ENCODE measurements at places on chromosomes 1 and 21. TPM values are rescaled to one million over a fixed set of nuclear protein-coding genes. Genes with fewer than 3 reads are reported as not detected.

DNA sequence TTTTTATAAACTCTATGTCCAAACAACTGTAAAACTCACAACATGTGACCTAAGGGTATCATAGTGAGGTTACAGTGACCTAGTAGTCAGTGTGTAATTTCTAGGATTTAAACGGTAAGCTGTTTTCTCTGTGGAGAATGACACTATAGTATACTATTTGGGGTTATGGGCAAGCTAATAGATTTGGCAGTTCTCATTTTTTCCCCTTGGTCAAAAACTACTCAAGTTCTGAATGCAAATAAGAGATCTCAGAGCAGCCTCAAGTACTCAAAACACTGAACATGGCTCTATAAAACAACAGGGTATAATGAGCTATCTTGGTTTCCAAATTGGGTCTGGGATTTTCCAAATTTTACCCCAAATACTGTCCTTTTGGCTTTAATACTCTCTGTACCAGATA, 88.5 kb upstream of the HMCN1 start:
- peak overlapping the region; percentile 31 for H3K27ac ChIP-seq
- H3K4me3 ChIP-seq = no peak overlapping the region
- H3K36me3 ChIP-seq = no peaks in the 10 kb centered on the region
- no peak for DNase-seq
- H3K4me1 ChIP-seq = peaks cover 23% of the 10 kb centered on the region

- peak overlapping the region; percentile 88 for H3K27ac ChIP-seq
- H3K27me3 ChIP-seq = no peaks in the 10 kb centered on the region
- no peak for DNase-seq
- H3K36me3 ChIP-seq = peaks cover under 1% of the 10 kb centered on the region
- peaks cover 60% of the 10 kb centered on the region for H3K4me1 ChIP-seq
These were observed 20.9 kb downstream of the URB1 start for GRCh38 chr21:32371913-32372314.

- peak overlapping the region; percentile 63 for H3K4me3 ChIP-seq
- peak overlapping the region; percentile 94 for H3K27ac ChIP-seq
- H3K36me3 ChIP-seq = no peaks in the 10 kb centered on the region
- DNase-seq = no peak
These were observed 619 bp downstream of the BCL9 start for GRCh38 chr1:147541672-147542568.

GRCh38 chr1:2969845-2970291, 51.4 kb upstream of the ACTRT2 start:
- no peak overlapping the region for H3K27ac ChIP-seq
- H3K36me3 ChIP-seq = no peaks in the 10 kb centered on the region
- DNase-seq = no peak

GRCh38 chr1:175163702-175164101, 28.9 kb downstream of the KIAA0040 start:
- peaks cover 4% of the 10 kb centered on the region for H3K4me1 ChIP-seq
- H3K27ac ChIP-seq = no peak overlapping the region
- no peaks in the 10 kb centered on the region for H3K27me3 ChIP-seq
- DNase-seq = no peak
- peaks cover 84% of the 10 kb centered on the region for H3K36me3 ChIP-seq

- no peak overlapping the region for H3K4me3 ChIP-seq
- no peak overlapping the region for H3K27ac ChIP-seq
- H3K4me1 ChIP-seq = peaks cover 6% of the 10 kb centered on the region
- H3K36me3 ChIP-seq = no peaks in the 10 kb centered on the region
- H3K27me3 ChIP-seq = no peaks in the 10 kb centered on the region
These were observed 45.8 kb downstream of the SIM2 start for GRCh38 chr21:36744560-36745231.

DNA sequence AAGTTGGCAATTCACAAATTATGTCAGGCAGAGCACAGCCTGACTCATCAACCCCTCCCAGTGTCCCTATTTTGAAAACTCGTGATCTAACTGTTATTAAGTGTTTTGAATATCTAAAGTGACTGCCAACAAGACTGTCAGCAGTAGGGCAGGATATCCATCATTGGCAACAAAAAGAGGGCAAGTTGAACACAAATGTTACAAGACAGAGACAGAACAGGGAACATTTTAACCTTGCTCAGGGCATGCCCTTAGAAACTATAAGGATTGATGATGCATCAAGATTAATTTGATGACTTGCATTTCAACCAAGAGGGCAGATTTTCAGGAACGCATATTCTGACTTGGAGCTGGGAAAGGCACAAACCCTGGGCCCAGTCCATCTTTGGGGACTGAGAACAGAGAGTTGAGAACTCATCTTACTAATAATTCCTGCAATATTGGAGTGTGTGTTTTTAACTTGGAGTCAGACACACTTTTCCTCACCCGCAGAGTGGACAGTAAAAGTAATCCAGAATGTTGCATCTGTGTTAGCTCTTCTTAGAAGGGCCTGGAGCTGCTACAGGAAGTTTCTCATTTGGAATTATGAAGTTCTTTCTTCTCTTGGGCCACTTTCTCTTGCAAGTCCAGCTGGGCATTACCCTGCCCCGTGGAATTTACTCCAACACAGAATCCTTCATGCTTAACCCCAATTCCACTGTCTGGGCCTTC, 317.2 kb downstream of the LTN1 start:
- H3K27me3 ChIP-seq = no peaks in the 10 kb centered on the region
- H3K4me3 ChIP-seq = no peak overlapping the region
- H3K36me3 ChIP-seq = no peaks in the 10 kb centered on the region
- peaks cover 32% of the 10 kb centered on the region for H3K4me1 ChIP-seq
- H3K27ac ChIP-seq = peak overlapping the region; percentile 81
- no peak for DNase-seq

DNA sequence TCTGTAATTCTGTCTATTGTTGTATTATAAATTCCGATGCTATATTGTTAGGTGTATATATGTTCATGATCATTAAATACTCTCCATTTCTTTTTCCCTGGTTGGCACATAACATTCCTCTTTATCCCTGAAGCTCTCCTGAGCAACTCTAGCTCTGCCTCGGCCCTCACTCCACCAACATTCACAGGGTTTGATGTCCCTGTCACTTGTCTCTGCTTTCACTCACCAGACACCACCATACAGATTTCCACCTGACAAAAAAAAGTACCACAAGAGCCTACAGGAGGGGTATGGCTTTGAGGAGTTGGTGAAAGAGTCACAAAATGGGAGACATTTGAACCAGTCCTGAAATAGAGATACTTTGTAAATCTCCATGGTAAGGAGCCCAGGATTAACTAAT, 8.8 kb upstream of the TSPEAR start:
- H3K27ac ChIP-seq = no peak overlapping the region
- H3K4me1 ChIP-seq = peaks cover 9% of the 10 kb centered on the region
- H3K4me3 ChIP-seq = no peak overlapping the region
- no peak for DNase-seq

- no peak overlapping the region for H3K4me3 ChIP-seq
- H3K27ac ChIP-seq = no peak overlapping the region
- peaks cover 7% of the 10 kb centered on the region for H3K4me1 ChIP-seq
These were observed 133.4 kb downstream of the NEK7 start for GRCh38 chr1:198290089-198290683.

- no peaks in the 10 kb centered on the region for H3K27me3 ChIP-seq
- peak overlapping the region; percentile 93 for H3K4me3 ChIP-seq
These were observed 48.0 kb downstream of the H3-3A start for GRCh38 chr1:226110249-226111097.

GRCh38 chr1:213986020-213986924, 1.5 kb upstream of the PROX1 start:
- peaks cover 75% of the 10 kb centered on the region for H3K4me1 ChIP-seq
- H3K4me3 ChIP-seq = peak overlapping the region; percentile 1
- peaks cover 17% of the 10 kb centered on the region for H3K27me3 ChIP-seq

DNA sequence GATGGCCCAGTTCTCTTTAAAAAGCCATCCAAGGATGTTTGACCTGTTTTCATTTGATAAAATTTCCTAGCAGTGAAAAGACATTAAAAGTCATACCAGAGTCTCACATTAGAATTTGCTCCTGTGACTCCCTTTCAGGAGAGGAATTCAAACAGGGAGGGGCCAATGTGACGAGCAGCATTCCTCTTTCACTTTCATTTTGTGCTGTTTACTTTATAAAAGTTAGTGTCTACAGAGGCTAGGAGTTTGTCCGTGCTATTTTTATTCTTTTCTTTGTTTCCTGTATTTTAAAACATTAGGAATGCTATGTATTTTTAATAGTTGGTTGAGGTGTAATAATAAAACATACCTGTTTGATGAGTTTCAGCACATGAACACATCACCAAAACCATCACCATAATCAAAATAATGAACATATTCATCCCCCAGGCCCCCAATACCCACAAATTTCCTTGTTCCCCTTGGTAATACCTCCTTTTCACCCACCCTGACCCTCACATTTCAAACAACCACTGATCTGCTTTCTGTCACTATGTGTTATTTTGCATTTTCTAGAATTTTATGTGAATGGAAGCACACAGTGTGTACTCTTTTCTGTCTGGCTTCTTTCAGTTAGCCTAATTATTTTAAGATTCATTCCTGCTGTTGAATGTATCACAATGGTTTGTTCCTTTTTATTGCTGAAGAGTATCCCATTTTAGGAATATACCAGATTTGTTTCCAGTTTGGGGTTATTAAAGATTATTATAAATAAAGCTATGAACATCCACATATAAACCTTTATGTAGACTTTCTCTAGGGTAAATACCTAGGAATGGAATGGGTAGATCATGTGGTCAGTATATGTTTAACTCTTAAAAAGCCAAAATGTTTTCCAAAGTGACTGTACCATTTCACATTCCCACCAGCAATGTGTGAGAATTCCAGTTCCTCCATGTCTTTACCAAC, 129.5 kb downstream of the TENT5C start:
- H3K4me3 ChIP-seq = peak overlapping the region; percentile 55
- no peak for DNase-seq
- peak overlapping the region; percentile 22 for H3K27ac ChIP-seq
- H3K4me1 ChIP-seq = no peaks in the 10 kb centered on the region

- H3K27ac ChIP-seq = peak overlapping the region; percentile 50
- peaks cover 77% of the 10 kb centered on the region for H3K4me1 ChIP-seq
- no peak for DNase-seq
- H3K27me3 ChIP-seq = no peaks in the 10 kb centered on the region
- no peaks in the 10 kb centered on the region for H3K36me3 ChIP-seq
- H3K4me3 ChIP-seq = no peak overlapping the region
These were observed 16.6 kb downstream of the DEGS1 start for GRCh38 chr1:224199679-224200078.

DNA sequence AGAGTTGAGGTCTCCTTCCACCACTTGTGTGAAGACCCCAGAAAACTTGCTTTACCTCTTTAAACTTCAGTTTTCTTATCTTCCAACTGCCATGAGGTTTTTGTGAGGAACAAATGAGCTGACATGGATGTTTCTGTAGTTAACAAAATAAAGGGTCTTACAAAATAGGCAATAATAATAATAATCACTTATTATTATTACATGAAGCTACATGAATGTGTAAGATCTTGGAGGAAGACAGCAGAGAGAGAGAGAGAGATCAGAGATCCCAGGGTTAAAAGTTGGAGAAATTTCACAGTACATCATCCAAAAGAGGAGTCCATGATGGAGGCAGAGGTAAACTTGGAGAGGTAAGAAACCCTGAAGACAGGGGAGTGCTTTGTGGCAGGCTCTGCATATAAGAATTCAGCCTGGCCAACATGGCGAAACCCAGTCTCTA, 10.7 kb downstream of the RCC1 start:
- H3K27ac ChIP-seq = no peak overlapping the region
- no peaks in the 10 kb centered on the region for H3K27me3 ChIP-seq
- DNase-seq = no peak
- no peak overlapping the region for H3K4me3 ChIP-seq

DNA sequence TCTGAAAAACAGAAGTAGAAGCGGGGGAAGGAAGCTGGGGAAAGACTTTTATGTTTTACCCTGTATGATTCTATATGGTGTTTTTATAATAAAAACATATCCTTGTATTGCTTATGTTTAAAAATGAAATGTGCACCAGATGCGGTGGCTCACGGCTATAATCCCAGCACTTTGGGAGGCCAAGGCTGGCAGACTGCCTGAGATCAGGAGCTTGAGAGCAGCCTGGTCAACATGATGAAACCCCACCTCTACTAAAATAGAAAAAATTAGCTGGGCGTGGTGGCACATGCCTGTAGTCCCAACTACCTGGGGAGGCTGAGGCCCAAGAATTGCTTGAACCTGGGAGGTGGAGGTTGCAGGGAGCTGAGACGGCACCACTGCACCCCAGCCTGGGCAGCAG, 155.4 kb downstream of the SMYD3 start:
- no peaks in the 10 kb centered on the region for H3K27me3 ChIP-seq
- H3K4me1 ChIP-seq = no peaks in the 10 kb centered on the region
- no peak overlapping the region for H3K27ac ChIP-seq
- DNase-seq = no peak
- no peaks in the 10 kb centered on the region for H3K36me3 ChIP-seq

- no peak for DNase-seq
- H3K27ac ChIP-seq = no peak overlapping the region
- no peaks in the 10 kb centered on the region for H3K36me3 ChIP-seq
- peaks cover 10% of the 10 kb centered on the region for H3K4me1 ChIP-seq
- no peaks in the 10 kb centered on the region for H3K27me3 ChIP-seq
- no peak overlapping the region for H3K4me3 ChIP-seq
These were observed 66.1 kb upstream of the AKT3 start for GRCh38 chr1:243916160-243916559.

GRCh38 chr21:35048706-35049617, at the start of gene RUNX1:
Gene RUNX1 (minus strand): TSS chr21:35049302.
- DNase-seq = peak; percentile 22
- H3K27ac ChIP-seq = peak within 1 kb of the TSS; percentile 81
- peak within 1 kb of the TSS; percentile 29 for H3K4me3 ChIP-seq
- no peaks in the 10 kb centered on the region for H3K36me3 ChIP-seq
- no peaks in the 10 kb centered on the region for H3K27me3 ChIP-seq
- H3K4me1 ChIP-seq = peaks cover 27% of the 10 kb centered on the region

- H3K36me3 ChIP-seq = no peaks in the 10 kb centered on the region
- no peak overlapping the region for H3K4me3 ChIP-seq
- H3K4me1 ChIP-seq = no peaks in the 10 kb centered on the region
- no peaks in the 10 kb centered on the region for H3K27me3 ChIP-seq
- no peak for DNase-seq
These were observed 41.3 kb downstream of the ICOSLG start for GRCh38 chr21:44199448-44199847.

GRCh38 chr1:154952664-154953063, 3.2 kb downstream of the PBXIP1 start:
- H3K36me3 ChIP-seq = peaks cover under 1% of the 10 kb centered on the region
- no peak for DNase-seq
- H3K27me3 ChIP-seq = no peaks in the 10 kb centered on the region
- H3K4me3 ChIP-seq = no peak overlapping the region
- no peak overlapping the region for H3K27ac ChIP-seq

The PLA2G2A gene
- 150 TPM for total RNA-seq

The ADAM30 gene
- total RNA-seq = not detected

The MRPL39 gene
- total RNA-seq = 12.5 TPM

The CCDC185 gene
- not detected for total RNA-seq

The CFAP141 gene
- not detected for total RNA-seq

The NBPF20 gene
- 1.4 TPM for total RNA-seq

The SERTAD4 gene
- 7.8 TPM for total RNA-seq

The LEPR gene
- 10.5 TPM for total RNA-seq

The IFT25 gene
- 18.4 TPM for total RNA-seq

The THEM5 gene
- 1.7 TPM for total RNA-seq

The BRDT gene
- total RNA-seq = not detected

The CGN gene
- total RNA-seq = 18.3 TPM

The MATN1 gene
- total RNA-seq = not detected

The CD160 gene
- not detected for total RNA-seq
